ENCODE measurements at places on chromosomes 12 and 14.
A peak's percentile ranks its signal among the peaks of the same experiment; 100 is the strongest.

GRCh38 chr12:66733839-66734238, 55.0 kb upstream of the GRIP1 start:
- no peak for ATAC-seq

DNA sequence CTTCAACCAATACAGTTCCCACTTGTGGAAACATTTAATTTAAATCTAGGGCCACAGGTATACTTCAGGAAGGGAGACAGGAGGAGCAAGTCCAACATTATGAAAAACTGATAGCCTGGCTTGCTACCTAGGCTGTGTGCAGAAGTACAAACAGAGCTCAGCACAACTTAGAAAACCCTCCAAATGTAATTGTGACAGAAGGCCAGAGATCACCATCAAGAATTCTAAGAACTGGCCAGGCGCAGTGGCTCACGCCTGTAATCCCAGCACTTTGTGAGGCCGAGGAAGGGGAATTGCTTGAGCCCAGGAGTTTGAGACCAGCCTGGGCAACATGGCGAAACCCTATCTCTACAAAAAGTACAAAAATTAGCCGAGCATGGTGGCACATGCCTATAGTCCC, 14.1 kb downstream of the ATP2B1 start:
- ATAC-seq = no peak

- ATAC-seq = no peak
Measured at GRCh38 chr12:21773806-21774205, 700 bp downstream of the KCNJ8 start.

DNA sequence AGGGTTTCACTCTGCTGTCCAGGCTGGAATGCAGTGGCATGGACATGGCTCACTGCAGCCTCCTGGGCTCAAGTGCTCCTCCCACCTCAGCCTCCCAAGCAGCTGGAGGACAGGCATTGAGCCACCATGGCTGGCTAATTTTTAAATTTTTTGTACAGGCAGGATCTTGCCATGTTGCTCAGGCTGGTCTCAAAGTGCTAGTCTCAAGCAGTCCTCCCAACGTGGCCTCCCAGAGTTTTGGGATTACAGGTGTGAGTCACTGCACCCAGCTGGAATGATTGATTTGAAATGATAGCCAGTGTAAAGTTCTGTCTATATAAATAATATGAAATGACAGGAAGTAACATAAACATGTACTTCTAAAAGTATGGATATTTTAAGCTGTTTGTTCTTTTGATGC, 172.7 kb downstream of the FUT8 start:
- no peak for ATAC-seq

GRCh38 chr12:38350342-38351174, 34.0 kb downstream of the ALG10B start:
- no peak for ATAC-seq

- no peak for ATAC-seq
Measured at GRCh38 chr14:62006116-62006731, 244.0 kb downstream of the SNAPC1 start.

DNA sequence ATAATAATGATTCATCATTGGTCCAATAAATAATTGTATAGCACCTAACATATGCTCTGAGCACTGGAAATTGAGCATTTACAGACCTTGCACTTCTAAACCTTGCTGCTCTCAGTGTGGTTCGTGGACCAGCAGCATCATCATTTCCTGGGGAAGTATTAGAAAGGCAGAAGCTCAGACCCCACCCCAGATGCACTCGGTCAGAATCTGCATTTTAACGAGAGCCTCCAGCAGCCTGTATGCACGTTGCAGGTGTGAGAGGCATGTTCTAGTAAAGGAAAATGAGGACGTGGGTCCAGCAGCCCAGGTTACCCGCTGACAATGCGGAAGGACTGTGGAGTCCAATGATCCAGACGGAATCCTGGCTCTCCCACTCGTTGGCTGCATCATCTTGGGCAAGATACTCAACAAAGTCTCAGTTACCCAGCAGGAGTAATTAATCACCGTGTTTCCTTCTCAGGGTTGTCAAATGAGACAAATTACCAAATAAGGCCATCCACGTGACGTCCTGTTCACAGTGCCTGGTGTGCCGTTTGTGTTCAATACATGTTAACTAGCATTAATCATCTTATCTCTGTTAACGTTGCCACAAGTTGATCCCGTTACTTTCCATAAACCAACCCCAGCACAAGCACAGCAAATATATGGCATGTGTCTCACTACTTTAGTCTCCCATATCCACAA, 49.2 kb upstream of the CCND2 start:
- ATAC-seq = no peak

DNA sequence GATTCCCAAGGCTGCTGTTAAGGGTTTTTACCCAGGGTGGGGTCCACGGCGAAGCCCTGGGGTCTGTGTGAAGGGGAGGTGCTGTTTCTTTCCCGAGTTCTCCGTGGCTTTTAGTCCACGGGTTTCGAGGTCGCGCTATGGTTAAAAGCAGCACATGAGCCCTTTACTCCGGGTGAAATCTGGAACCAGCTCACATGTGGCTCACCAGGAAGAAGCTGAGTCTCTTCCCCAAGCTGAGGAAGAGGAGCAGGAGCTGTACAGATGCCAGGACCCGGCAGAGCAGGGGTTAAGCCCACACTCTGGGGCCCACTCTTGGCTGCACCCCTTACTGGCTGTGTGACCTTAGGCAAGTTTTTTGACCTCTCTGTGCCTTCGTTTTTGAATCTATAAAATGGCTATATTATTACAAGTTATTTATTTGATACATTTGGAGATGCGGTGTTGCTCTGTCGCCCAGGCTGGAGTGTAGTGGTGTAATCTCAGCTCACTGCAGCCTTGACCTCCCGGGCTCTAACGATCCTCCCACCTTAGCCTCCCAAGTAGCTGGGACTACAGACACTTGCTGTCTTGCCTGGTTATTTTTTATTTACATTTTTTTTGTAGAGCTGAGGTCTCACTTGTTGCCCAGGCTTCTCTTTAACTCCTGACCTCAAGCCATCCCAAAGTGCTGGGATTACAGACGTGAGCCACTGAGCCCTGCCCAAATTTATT, 266.3 kb downstream of the AACS start:
- ATAC-seq = peak; percentile 56

- no peak for ATAC-seq
Measured at GRCh38 chr12:89319606-89320005, 32.7 kb downstream of the DUSP6 start.

- no peak for ATAC-seq
Measured at GRCh38 chr12:112341046-112341825, 41.0 kb downstream of the HECTD4 start.

GRCh38 chr12:46024099-46024498, 33.7 kb upstream of the SCAF11 start:
- no peak for ATAC-seq

DNA sequence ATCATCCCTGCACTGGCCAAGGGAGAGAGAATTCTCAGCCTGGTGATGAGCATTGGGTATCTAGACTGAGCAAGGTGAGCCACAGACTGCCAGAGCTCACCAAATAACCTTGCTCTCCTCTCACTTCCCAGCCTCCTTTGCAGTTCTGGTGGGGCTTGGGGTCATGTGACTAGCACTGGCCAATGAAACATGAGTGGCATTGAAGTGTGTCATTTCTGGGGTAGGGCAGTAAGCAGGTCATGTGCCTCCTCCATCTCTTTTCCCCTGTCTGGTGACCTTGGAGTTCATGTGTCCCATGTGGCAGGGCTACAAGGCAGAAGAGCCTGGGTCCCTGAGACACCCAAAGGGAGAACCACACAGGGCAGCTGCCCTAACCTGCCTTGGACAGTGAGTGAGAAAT, 3.6 kb upstream of the KRT72 start:
- no peak for ATAC-seq

DNA sequence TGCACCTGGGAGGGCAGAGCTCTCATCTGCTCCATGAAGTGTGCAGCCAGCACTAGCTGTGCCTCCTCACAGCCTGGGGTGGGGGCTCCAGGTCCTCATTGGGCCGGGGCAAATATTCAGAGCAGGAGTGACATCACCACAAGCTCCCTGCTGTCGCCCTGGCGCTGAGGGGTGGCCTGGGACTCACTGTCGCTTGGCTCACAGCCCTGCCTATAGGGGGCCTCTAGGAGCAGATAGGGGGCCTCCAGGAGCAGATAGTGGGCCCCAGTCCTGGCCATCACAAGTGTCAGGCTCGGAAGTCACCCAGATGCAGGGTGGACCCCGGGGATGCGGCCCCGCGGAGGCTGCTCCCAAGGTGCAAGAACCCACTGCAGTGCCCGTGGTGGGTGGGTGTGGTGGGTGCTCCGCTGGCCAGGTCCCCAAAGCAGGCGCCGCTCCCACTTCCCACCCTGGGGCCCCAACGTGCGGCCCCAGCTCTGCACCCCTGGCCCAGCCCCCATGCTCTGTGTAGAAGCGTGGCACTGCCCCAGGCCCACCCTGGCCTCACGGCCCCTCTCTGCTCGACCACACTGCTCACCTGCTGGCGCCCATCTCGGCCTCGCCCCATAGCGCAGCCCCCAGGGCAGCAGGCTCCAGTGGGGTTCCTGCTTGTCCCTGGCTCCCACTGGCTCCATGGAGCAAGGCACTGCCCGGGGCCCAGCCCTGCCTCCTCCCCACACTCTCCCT, 18.0 kb downstream of the SYNJ2BP start:
- no peak for ATAC-seq

DNA sequence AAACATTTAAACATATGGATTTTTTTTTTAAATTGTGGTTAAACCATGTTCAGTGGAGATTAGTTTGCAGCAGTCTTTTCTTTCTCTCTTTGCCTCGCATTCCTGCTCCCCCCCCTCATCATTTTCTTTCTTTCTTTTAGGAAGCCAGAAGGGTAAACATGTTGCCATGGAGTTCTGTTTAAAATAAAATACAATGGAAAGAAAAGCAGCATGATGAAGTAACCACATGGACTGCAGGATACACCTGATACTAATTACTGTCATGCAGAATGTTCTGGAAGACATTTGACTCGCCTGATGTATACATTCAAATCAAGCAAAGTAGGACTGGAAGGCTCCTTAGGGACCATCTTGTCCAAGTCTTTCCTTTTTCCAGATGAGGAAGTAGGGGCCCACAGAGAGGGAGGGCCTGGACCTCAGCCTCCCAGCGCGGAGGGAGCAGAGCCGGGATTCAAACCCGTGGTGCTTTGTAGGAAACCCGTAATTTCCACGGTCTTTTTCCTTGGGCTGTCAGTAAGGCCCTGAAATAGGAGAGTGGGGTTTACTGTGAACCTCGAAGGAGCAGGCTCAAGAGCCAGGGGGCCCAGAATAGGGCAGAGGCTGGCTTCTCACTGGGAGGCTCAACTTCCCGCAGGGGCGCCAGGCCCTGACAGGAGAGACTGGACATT, 2.4 kb upstream of the MEG3 start:
- ATAC-seq = no peak

GRCh38 chr12:115102450-115102849, 418.5 kb upstream of the TBX3 start:
- ATAC-seq = no peak

GRCh38 chr14:56198438-56198837, 80.2 kb downstream of the PELI2 start:
- ATAC-seq = no peak

GRCh38 chr14:93984070-93984469, 7.7 kb upstream of the ASB2 start:
- no peak for ATAC-seq

- no peak for ATAC-seq
Measured at GRCh38 chr14:20556500-20557211, 4.2 kb downstream of the RNASE9 start.

DNA sequence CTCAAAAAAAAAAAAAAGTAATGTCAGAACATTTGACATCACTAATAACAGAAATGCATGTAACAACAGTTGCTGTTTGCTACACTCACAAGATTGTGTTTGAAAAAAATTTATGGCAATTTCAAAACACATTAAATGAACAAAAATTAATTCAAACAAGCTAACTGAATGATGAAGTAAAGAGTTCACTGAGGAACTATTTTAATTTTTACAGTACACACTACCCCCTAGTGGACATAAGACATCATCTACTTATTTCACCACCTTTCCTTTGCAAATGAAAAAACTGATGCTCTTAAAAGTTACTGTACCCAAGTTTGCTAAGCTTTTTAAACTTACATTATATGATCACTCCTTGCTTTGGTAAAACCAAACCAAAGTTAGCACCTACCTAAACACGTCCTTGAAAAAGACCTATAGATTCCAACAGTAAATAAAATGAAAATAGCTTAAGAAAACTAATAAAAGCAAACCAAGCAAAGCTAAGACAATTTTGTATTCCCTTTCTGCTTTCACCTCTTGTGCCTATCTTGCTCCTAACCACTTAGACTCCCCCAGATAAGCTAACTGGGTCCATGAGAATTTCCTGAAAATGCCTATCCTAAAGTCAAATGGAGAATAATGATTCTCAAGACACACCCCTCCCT, 22.2 kb downstream of the UBE2N start:
- peak; percentile 58 for ATAC-seq

DNA sequence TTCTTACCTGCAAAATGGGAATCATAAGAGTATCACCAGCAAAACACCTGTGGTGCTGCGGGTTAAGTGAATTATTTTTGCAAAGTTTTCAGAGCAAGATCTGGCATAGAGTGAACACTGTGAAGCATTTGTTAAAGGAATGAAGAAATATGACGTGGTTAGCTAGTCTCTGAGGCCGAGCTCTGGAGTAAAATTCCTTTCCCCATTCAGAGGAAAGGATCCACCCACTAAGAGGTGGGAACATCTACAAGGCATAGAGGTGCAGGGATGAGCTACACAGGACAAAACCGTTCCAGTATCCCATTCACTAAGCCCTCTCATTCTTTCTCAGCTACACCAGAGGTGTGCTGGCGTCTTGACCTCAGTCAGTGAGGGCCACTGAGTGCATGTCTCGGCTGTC, 48.5 kb downstream of the JAG2 start:
- peak; percentile 35 for ATAC-seq

Measured in SK-N-SH treated with all-trans-retinoic acid at 6 μM for 48 hours (cell line).